ENCODE measurements at places on chromosomes 16 and 17.

- DNase-seq = no peak
Observed at GRCh38 chr16:76670125-76670857, 393.1 kb downstream of the CNTNAP4 start.

GRCh38 chr17:45384789-45385262, 47.8 kb downstream of the ARHGAP27 start:
- no peak for DNase-seq

- no peak for DNase-seq
Observed at GRCh38 chr16:79707876-79708275, 107.3 kb upstream of the MAF start.

DNA sequence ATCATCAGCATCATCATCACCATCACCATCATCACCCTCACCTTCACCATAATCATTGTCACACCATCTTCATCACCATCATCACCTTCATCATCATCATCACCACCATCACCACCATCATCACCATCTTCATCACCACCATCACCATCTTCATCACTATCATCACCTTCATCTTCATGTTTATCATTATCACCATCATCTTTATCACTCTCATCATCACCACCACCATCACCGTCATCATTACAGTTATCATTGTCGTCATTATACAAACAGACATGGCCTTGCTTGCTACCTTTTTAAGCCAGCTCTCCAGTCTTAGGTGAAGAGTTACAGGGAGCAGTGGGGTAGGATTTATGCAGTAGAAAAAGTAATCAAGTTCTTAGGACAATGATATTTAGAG, 114.9 kb downstream of the IRF8 start:
- DNase-seq = no peak

DNA sequence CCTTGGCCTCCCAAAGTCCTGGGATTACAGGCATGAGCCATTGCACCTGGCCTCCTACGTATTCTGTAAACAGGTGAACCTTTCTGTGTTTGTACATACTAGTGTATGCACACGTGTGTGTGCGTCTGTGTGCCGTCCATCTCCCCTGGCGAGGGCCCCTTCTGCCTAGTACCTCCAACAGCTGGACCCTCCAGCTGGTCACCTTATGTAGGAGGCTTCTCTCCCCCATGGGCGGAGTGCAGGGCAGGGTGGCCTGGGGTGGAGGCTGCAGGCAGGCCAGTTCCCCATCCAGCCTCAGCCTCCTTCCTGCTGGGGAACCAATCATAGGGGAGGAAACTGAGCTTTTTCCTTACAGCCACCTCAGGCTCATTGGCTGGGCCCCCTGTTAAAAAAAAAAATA, 24.4 kb upstream of the DOC2B start:
- DNase-seq = no peak

- peak; percentile 5 for DNase-seq
Observed at GRCh38 chr17:51640108-51640622, 379.8 kb downstream of the UTP18 start.

DNA sequence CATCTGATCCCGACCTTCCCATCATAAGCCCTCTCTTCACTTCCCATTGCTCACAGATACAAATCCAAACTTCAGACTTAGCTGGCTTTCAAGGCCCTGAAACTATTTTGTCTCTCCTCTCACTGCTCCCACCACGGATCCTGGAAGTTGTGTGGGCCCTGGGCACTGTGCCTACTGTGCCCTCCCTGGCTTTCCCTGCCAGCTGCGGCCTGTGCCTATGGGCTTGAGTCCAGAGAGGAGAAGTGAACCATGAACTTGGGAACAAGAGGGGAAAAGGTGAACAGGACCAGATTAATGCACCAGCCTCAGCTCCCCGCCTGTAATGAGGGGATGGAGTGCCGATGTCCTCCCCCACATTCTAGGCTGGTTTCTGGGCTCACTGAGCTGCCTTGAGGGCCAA, 18.9 kb upstream of the KCNJ12 start:
- DNase-seq = no peak

- DNase-seq = no peak
Observed at GRCh38 chr16:69921127-69921526, 30.0 kb upstream of the CLEC18A start.

Measured in SK-N-DZ (cell line).